ENCODE measurements at places on chromosomes 1 and 21.

GRCh38 chr1:99891997-99892396 is 41.8 kb downstream of the AGL start:
- no peaks in the 10 kb centered on the region for H3K36me3 ChIP-seq
- no peak for DNase-seq
- H3K4me3 ChIP-seq: no peak overlapping the region
- H3K27me3 ChIP-seq: no peaks in the 10 kb centered on the region
- H3K4me1 ChIP-seq: no peaks in the 10 kb centered on the region
- no peak overlapping the region for H3K27ac ChIP-seq

DNA sequence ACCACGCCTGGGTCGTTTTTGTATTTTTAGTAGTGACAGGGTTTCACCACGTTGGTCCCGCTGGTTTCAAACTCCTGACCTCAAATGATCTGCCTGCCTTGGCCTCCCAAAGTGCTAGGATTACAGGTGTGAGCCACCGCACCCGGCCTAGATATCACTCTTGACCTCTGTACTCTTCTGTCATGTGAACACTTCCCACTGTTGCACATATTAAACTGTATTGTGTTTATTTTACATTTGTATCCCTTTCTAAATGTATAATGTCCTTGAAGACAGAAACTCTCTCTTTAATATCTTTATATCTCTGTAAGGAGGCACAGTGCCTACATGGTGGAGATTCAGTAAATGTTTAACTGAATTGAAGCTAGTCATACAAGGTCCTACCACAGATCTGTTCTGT is 19.3 kb upstream of the PSMD4 start:
- H3K27me3 ChIP-seq: no peaks in the 10 kb centered on the region
- H3K4me3 ChIP-seq: no peak overlapping the region

DNA sequence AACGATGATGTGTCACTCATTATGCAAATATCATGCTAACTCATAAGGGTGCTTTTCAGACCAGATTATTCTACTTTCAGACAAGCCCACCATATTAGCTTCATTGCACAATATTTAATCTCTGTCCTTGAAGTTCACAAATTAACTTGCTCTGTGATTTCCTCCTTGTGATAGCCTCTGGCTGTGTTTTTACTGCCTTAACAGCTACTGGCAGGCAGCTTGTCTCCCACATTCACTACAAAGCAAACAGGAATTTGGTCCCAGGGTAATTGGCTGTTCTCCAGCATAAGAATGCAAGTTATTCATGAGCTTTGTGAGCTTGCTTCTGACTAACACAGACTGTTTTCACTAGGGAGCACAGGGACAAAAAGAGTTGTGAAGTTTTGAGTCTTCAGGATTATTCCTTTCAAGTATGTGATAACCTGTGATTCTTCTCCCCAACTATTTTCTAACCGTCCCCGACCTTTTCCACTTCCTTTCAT is 87.9 kb upstream of the HMCN1 start:
- no peaks in the 10 kb centered on the region for H3K36me3 ChIP-seq
- no peak overlapping the region for H3K27ac ChIP-seq
- H3K4me3 ChIP-seq: no peak overlapping the region
- peaks cover 3% of the 10 kb centered on the region for H3K4me1 ChIP-seq

DNA sequence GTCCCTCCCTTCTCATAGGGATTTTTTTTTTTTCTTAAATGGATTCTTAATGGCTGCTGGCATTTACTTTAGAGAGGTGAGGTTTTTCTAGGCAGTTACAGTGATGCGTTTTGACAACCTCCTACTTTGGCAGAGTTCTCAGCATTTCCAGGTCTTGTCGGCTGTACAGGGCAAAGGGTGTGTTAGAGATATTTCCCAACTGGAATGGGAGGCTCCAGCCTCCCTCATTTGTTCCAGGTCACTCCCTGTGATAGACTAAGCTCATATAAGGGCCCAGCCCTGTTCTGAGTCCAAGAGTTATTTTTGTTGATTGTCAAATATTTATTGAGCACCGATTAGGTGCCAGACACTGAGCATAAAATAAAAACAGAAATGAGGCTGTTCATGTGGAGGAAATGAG is 7.6 kb upstream of the XKR8 start:
- no peak overlapping the region for H3K27ac ChIP-seq
- no peaks in the 10 kb centered on the region for H3K27me3 ChIP-seq
- DNase-seq: no peak
- no peaks in the 10 kb centered on the region for H3K4me1 ChIP-seq

DNA sequence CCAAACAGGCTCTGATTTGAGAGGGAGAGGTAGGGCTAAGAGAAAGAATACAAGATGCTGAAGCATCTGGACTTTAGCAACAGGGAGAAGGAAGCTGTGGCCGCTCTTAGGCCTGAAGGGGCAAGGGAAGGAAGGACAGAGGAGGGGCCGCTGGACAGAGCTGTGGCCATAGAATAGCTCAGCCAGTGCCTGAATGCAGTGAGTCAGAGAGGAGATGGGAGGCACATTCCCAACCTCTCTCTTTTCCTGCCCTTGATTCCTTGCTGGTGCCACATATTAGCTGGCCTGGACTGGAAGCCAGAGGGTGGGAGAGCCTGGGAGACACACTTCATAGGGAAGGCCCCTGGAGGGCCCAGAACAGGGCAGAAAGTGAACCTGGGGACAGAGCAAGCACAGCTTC is 83.4 kb upstream of the POU3F1 start:
- no peaks in the 10 kb centered on the region for H3K27me3 ChIP-seq
- no peaks in the 10 kb centered on the region for H3K36me3 ChIP-seq
- H3K4me3 ChIP-seq: no peak overlapping the region
- no peak for DNase-seq
- no peak overlapping the region for H3K27ac ChIP-seq
